ENCODE measurements at places on chromosomes 16 and 17. TPM values are rescaled to one million over a fixed set of nuclear protein-coding genes. Genes with fewer than 3 reads are reported as not detected.

GRCh38 chr17:6233856-6234255 lies 163.7 kb downstream of the WSCD1 start:
- DNase-seq = no peak

- no peak for DNase-seq
Measured at GRCh38 chr16:65658349-65658748, 536.5 kb upstream of the CDH11 start.

DNA sequence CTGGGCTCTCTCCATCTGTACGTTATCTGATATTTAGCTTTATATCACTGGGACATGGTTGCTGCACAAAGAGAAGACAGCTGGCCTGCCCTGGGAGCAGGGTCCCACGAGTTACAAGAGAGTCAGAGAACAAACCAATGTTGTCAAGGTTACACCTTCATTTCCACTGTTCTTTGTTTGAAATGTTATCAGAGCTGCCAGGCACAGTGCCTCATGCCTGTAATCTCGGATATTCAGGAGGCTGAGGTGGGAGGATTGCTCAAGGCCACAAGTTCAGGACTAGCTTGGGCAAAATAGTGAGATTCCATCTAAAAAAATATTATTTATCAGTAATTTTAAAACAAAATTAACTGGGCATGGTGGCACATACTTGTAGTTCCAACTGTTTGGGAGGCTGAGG lies 34.6 kb downstream of the ATP6V0A1 start:
- DNase-seq = no peak

DNA sequence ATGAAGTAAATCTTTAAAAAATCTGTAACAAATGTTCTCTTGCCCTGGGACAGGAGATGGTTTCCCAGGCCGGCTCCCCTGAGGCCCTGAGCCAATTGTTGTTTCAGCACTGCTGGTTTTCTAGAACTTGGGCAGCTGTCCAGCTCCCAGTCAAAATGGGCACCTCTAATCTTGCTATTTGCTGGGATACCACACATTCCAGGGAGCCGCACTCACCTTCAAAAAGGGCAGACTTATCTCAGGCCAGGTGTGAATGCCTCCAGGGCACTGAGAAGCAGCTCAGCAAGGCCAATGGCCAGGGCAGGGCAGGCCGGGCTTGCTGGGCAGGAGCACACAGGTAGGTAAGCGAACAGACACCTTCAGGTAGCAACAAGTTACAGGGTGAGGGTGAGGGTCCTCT lies 24.4 kb downstream of the TRIM16 start:
- DNase-seq = no peak

- DNase-seq = peak; percentile 87
Measured at GRCh38 chr17:29931231-29931932, 1.4 kb upstream of the SSH2 start.

TMEM235 gene
- polyA plus RNA-seq = not detected

Measured in naive thymus-derived CD8-positive, alpha-beta T cell (primary cell).